Fibroblast of gingiva (primary cell): ENCODE measurements at places on chromosomes 3 and 15.

- DNase-seq = no peak
These were observed 20.6 kb upstream of the ARF4 start for GRCh38 chr3:57617739-57618138.

DNA sequence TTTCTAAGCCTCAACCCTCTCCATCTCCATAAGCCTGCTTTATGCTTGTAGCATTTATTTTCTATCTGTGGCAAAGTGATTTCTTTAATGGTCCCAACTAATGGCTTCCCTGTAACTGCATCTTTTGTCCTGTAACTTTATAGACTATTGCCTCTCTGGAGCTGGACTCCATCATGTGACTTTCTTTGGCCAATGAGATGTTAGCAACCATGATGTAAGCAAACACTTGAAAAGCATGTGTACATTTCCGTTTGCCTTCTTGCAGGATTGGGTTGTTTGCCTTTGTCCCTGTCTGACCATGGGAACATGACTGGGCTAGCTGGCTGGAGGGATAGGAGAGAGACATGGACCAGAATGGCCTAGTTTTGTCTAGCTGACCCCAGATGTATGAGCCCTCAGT lies 106.0 kb upstream of the LRIG1 start:
- DNase-seq = no peak

GRCh38 chr3:7461202-7461825 lies 600.4 kb downstream of the GRM7 start:
- DNase-seq = no peak

DNA sequence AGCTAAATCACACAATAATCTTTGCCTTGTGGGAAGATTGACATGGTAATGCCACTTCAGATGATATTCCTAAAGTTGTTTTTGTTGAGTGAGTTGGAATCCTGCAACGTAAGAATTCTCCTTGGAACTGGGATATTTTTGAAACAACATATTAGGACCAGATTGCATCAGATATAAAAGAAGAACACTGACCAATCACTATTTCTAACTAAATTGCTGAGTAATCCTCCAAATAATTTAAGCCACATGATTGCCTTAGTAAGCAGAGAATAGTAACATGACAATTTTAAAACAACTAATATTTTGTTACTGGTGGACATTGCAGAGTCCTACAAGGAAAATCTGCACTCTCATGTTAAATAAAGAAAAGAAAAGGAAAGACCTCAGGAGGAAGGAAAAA lies 353.9 kb upstream of the LMCD1 start:
- no peak for DNase-seq

GRCh38 chr3:100836661-100837060 lies 127.4 kb downstream of the TFG start:
- no peak for DNase-seq

DNA sequence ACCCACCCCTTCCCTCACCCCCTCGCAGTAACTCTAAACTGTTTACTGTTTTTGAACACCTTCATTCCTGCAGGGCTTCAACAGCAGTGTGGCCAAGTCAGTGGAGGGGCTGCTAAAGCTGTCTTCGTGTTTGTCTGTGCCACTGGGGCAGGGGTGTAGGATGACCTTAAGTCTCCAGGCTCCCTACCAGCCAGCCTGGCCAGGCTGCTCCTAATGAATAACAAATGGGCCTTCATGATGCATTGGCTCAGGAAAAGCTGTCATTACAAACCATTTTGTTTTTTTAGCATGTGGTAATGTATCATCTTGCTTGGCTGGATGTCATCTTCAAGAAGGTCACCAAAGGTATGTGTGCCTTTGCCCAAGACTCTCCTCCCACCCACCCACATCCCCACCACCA lies 372.2 kb upstream of the WNT5A start:
- DNase-seq = peak; percentile 62

- no peak for DNase-seq
These were observed 276.0 kb downstream of the SOX2 start for GRCh38 chr3:181987736-181988135.

DNA sequence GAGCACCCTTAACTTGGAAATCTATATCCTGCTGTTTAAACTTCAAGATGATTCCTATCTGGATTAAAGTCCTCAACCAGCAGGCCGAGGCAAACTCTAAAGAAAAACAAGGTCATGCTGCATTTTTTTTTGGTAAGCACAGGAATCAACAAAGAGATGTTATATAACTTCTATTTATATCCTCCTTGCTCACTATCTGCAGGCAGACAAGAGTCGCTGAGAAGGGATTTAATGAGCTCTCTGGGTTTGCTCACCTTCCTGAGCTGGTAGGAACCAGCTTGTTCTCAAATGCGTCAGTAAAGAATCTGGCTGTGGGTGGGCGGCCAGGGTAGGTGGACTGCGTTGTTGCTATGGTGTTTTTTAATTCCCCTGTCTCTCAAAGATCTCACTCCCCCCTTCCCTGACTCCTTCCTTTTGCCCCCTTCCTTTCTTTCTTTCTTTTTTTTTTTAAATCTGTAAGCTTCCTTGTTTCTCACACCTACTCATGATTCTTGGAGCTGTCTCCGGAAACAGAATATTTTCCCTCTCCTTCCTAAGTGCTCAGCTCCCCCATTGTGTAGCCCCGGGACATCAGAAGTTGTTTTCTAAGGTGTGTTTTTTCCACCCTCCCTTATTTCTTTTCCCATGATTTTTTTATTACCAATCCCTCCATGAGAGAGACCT lies 228.8 kb upstream of the BHLHE40 start:
- DNase-seq = no peak

DNA sequence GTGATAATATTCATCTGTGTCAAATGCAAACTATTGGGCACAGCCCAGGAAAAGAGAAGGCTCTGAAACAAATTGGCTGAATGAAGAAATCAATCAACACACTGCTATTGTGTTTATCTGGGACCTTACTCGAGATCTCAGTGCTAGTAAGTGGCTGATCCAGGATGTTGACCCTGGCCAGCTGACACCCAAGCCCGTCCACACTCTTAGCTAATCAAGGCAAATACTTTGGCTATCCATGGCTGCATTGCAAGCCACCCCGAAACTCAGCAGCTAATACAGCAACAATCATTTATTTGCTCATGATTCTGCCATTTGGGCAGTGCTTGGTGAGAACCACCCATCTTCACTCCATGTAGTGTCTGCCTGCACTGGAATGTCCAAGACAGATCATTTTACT lies 74.1 kb upstream of the UBE3A start:
- no peak for DNase-seq

DNA sequence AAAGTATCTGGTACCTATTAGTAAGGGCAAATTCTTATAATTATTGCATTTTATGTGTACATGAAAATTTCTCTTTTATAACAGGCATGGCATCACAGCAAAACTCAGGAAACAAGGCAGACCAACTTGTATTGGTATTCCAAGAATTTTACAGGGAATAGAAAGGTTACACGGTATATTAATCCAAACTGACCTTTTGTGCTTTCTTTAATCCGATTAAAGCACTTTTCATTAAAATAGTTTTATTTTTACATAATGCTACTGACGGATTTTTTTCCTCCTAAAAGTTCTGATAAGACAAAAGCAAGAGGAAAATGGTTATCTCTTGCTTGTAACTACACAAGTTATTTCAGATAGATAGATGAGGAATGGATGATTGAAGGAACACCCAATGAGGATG lies 137.0 kb upstream of the SLCO3A1 start:
- no peak for DNase-seq

DNA sequence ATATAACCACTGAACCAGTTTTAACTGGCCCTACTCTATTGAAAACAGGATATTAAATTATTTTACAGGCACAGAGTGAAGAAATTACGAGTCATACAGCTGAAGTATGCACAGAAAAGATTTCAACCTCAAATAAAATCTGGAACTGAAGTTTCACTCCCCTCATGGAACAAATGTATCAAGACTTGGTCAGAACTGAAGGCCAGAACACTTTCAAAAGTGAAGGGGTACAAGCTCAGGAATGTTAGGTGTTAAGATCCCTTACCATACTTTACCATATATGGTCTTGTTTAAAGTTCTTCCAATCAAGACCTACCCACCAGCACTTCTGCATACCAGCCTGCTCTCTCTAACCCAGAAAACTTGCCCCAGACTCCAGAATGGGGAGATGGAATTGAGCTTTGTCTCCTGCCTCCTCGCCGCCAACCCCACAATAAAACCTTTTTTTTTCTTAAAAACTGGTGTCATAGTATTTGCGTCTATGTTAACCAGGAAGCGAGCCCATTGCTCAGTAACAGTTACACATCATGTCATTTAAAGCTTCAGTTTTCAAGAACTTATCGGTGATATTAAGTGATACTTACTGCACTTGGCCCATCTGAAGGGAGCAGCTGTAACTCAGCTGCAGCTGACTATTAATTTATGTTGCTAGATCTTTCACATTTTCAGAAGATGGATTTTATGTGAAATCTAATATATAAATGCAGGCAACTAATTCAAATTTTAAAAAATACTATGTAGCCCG lies 59.9 kb downstream of the OXSM start:
- DNase-seq = no peak

DNA sequence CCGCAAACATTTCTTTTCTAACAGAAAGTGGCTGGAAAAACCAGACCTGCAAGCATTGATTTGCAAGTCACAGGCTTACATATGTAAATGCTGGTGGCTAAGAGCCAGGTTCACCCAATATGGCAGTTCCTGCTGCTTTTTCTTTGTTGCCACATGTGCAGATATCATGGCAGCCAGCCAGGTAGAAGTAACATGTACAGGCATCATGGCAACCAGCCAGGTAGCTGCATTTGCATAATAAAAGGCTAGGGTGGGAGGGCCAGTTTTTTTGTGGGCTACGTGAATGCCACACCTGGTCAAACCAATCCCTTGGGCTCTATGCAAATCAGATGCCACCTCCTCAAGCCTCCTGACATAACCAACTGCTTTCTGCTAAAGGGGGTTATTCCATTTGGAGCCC lies 2.8 kb upstream of the SMCO1 start:
- DNase-seq = no peak

GRCh38 chr3:130820976-130821375 lies 72.9 kb upstream of the ATP2C1 start:
- peak; percentile 57 for DNase-seq

GRCh38 chr3:142863930-142864920 lies 24.7 kb downstream of the PCOLCE2 start:
- DNase-seq = no peak

- DNase-seq = peak; percentile 98
These were observed 79.1 kb upstream of the MEF2A start for GRCh38 chr15:99486371-99487336.

- DNase-seq = no peak
These were observed 55.3 kb upstream of the ITGA11 start for GRCh38 chr15:68487087-68487843.

- no peak for DNase-seq
These were observed 37.5 kb upstream of the IQSEC1 start for GRCh38 chr3:13110678-13111116.

DNA sequence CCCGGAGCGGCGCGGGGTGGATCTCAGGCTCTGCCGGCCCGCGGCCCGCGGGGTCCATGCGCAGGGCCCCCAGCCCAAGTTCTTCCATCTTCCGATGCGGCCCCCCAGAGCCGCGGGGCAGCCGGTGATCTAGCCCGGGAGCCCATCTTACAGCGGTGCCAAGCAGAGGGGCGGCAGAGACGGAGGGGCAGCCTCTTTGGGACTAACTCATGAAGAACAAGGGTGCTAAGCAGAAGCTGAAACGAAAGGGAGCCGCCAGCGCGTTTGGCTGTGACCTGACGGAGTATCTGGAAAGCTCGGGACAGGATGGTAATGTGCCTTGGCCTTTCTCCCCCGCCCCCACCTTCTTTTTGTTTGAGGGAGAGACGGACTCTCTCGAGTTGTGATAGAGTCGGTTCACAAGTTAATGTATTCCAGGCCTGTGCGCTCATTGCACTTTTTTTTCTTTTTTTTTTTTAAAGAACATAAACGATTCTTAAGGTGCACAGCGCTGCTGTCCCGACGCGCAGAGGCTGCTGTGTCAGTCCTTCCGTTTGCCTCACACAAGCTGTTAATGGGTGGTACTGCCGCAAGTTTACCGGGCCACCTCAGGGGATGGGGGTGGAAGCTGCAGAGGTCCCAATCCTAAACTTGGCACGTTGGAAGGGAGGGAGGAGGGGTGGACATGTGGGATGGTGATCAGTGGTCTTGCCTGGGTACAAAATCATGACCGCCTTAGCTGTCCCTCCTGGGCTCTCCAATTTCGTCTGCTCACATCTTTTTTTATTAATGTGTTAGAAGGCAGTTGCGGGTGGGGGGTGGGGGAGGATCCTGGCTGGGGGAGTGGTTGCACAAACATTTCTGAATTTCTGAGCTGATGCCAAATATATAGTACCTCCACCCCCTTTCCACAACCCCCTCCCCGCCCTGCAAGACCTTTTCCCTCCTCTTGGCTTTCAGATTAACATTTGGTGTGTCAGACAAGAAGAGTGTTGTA lies 801 bp downstream of the ARHGAP31 start:
- DNase-seq = peak; percentile 17

- no peak for DNase-seq
These were observed 16.1 kb upstream of the CPNE9 start for GRCh38 chr3:9687514-9687913.

GRCh38 chr3:194806991-194807630 lies 121.4 kb downstream of the FAM43A start:
- DNase-seq = peak; percentile 28

- DNase-seq = peak; percentile 54
These were observed 36.0 kb upstream of the COLQ start for GRCh38 chr3:15557511-15557946.

GRCh38 chr3:21599890-21600289 lies 151.1 kb downstream of the ZNF385D start:
- DNase-seq = no peak

GRCh38 chr3:32459450-32459849 lies 43.2 kb downstream of the CMTM6 start:
- no peak for DNase-seq

GRCh38 chr3:71850654-71851053 lies 65.7 kb upstream of the PROK2 start:
- DNase-seq = no peak

DNA sequence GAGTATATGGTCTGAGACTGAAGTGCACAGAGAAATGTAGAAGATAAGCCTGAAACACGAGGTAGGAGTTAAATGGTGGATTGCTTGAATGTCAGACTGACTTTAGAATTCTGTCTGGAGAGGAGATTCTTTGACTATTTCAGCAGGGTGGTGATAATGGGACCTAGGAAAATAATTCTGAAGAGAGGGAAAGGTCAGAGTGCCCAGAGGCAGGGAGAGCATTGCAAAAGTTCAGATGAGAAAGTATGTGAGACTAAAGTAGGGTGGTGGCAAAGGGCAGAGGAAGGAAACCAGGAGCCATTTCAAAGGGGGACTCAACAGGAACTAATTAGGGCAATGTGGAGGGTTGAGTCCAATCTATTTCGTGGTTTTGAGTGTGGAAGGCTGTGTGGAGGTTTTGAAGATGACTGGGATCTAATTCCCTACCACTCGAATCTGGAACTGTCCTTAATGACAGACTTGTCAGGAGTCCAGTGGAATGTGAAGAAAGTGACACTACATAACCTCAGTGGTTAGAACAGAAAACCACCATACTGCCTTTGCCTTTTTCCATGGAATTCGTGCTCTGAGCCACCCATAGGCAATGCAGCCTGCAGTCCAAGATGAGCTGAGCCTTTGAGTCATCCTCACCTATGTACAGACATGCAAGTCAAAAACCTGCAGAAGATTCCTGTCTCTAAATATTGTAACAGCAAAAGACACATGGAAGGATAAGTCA lies 16.1 kb downstream of the CPOX start:
- DNase-seq = peak; percentile 58

GRCh38 chr3:133506215-133506901 lies 67.1 kb upstream of the CDV3 start:
- DNase-seq = no peak
